ENCODE measurements at places on chromosomes 5 and 9.

DNA sequence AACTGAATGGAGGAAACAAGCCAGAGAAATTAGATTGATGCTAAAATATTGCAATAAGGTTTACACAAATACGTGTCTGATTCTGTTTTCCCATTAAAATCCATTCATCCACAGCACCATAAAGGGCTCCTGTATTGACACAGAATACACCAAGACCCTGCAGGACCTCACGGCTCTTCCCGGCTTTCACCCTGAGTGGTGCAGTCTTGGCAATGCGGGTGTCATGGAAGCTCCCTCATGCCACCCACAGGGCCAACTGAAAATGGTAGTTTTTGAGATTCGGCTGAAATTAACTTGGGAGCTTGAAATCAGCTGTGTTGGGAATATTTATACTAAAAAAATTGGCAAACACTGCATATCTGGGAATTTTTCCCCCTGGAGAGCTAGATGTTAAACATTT, 17.3 kb upstream of the EXOC3 start:
- DNase-seq: no peak

DNA sequence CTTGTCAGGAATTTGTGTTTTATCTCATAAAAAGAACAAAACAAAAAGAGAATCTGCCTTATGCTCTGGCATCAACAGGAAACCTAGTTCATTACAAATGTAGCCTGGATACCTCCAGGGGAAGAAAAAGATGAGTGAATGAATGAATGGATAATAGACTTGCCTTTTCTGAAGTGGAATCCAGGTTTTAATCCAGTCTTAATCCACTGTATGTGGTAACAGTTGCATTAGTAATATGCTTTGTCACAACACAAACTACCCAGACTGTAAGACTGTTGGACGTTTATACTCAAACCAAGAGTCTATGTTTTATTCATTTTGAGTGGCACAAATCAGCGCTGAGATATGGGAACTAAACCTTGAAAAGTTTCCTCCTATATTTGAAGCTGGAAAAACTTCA, 32.1 kb upstream of the MAP3K1 start:
- no peak for DNase-seq

DNA sequence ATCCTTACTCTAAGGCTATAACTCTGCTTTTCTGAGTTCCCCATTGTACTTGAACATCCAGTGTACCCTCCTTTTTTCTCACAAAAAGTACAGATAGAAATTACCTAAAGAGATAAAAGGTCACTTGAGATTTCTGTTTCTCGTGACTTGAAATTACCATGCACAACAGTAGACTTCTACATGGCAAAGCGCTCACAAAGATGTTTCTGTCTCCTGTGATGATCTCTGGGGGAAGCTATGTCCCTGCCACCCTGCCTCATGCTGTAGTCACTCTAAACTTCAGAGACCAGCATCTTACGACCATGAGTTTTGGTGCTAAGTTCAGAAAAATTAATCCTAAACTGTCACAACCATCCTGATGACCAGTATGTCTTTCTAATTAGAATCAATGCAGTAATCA, 36.2 kb downstream of the NFIB start:
- no peak for DNase-seq

- no peak for DNase-seq
These were observed 195.8 kb upstream of the KLF4 start for GRCh38 chr9:107685376-107685775.

GRCh38 chr5:176425791-176426190, 9.5 kb upstream of the CLTB start:
- no peak for DNase-seq

DNA sequence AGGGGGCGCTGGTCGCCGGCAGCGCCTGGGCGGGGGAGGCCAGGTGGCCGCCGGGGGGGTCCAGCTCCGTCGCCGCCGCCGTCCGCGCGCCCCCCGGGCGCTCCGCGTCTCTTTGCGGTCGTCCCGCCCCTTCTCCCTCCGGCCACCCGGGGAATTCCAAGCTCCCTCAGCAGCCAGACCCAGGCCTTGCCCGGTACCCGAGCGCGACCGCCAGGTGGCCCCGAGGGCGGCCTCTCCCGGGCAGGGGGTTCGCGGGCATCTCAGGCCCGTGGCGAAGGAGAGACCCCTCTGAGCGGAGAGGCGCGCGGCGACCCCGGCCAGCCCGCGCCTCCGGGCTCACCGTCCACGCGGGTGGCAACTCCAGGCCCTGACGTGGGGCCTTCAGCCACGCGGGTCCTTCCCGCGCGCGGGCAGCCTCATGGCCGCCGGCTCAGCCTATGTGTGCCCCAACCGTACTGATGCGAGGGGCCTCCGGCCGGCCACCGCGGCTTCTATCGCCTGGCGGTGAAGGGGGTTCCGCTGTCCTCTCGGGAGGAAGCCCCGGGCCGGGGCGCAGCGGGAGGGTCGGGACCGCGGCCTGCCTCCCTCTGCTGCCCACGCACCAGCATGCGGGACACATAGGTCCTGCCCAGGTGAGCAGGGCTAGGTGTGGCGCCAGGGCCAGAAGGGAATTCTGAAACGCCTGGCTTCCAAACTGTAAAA, 529 bp upstream of the NRARP start:
- peak; percentile 48 for DNase-seq

- no peak for DNase-seq
These were observed 1.9 kb downstream of the NPDC1 start for GRCh38 chr9:137044037-137044436.

DNA sequence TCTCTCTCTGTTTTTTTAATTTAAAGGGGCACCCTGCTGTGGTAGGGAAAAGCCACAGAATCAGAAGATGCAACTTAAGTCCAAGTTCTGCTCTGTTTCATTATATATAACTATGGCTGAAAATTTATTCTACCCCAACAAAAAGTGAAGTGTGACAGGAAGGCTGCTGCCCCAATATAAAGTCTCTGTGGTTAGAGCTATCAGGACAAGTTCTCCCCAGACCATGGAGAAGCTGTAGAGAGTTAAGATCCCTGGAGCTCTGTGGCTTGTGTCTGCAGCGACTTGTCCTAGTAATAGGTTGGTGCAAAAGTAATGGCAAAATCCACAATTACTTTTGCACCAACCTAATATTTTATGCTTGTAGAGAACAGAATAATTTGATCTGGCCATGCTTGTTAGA, 250.9 kb downstream of the PSAT1 start:
- no peak for DNase-seq

- DNase-seq: no peak
These were observed 69.5 kb upstream of the PITX1 start for GRCh38 chr5:135103575-135103853.

GRCh38 chr5:136080483-136081216, 51.9 kb downstream of the TGFBI start:
- peak; percentile 96 for DNase-seq

DNA sequence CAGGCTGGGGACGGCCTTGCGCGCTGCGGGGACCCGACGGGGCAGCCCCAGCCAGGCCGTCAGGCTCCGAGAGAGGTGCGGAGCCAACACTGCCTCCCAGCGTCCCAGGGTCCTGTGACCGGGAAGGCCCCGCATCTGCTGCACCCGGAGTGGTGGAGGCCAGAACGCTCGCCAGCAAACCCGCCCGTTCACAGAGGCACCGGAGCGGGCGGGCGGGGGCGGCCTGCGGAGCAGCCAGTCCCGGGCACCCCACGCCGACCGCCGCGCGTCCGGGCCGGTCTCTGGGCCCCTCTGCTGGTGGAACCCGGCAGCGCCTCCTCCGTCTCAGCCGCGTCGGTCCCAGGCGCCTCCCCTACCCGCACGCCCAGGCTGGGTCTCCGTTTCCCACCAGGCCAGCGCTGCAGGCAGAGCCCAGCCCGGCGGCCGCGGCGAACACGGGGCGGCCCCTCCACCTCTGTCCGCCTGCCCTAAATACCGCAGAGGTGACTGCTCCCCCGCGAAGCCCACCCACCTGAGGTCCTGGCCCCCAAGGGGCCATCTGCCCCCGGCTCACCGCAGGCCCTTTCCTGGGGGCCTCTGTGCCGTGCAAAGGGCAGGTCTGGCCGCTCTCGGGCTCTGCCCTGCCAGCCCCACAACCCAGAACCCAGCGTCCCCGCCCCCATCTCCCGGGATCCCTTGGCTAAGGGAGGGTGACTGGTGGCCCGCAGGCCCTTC, 15.9 kb downstream of the EXD3 start:
- DNase-seq: peak; percentile 74

GRCh38 chr5:135379046-135379654, 19.9 kb downstream of the MACROH2A1 start:
- DNase-seq: no peak

GRCh38 chr9:33225319-33226147, 14.4 kb upstream of the SPINK4 start:
- DNase-seq: peak; percentile 52

- DNase-seq: no peak
These were observed 60.4 kb downstream of the PSAT1 start for GRCh38 chr9:78357165-78357873.

GRCh38 chr5:74894351-74894750, 28.2 kb upstream of the FAM169A start:
- no peak for DNase-seq

GRCh38 chr5:140545606-140546005, 1.9 kb upstream of the EIF4EBP3 start:
- DNase-seq: no peak

DNA sequence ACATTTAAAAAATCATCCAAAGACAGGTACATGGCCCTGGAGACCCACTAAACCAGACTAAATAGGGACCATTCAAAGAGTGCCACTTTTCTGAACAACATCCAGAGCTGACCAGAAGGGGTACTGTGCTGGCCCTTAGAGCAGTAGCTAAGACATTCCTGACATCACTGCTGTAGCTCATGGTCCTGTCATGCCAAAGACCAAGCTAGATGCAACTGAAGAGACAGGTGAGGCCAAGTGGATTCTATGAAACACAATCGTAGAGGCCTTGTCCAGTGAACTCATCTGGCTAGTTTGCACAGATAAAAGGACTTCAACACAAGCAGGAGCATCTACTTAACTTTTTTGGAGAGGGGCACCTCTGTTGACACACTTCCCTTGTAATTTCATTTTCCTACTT, 43.3 kb downstream of the G3BP1 start:
- DNase-seq: no peak

DNA sequence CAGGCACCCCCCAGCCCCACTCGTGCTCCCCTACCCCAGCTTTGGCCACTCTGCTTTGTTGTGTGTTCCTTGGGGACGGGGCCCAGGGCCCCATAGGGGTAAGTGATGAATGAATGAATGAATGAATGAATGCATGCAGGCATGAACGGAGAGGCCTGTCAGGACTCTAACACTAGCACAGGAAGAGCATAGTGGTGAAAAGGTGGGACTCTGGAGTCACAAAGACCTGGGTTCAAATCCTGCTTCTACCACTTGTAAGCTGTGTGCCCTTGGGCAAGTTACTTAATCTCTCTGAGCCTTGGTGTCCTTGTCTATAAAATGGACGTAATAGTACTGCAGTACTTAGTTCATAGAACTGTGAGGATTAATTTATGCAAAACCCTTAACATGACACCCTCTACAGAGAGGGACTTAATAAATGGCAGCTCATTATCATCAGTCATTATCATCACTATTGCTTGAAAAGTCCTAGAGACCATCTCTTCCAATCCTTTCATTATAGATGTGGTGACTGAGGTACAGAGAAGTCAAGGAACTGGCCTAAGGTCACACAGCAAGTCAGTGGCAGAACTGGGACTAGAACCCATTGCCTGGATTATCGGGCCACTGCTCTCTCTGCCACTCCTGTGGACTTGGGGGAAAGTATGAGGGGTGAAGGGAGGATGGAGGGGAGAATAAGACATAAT, 13.2 kb downstream of the ORM2 start:
- no peak for DNase-seq

GRCh38 chr9:2657427-2657826, 35.8 kb downstream of the VLDLR start:
- no peak for DNase-seq

- no peak for DNase-seq
These were observed 22.7 kb downstream of the RCL1 start for GRCh38 chr9:4815381-4815956.

DNA sequence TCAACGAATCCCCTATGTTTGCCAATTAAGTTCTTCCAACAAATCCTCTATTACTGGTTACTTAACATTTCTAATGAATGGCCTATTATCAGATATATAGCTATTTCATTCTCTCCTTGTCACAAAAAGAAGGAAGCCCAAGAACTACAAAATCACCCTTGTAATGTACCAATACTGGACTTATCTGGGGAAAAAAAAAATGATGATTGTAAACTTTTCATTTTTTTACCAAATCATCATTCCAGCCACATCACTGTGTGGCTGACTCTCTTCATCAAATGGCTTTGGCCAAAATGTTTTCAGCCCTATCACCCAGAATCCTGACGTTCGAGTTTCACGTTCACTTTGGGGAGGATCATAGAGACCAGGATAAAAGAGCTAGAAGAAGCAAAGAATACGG, 216.7 kb downstream of the ACTL7B start:
- no peak for DNase-seq

DNA sequence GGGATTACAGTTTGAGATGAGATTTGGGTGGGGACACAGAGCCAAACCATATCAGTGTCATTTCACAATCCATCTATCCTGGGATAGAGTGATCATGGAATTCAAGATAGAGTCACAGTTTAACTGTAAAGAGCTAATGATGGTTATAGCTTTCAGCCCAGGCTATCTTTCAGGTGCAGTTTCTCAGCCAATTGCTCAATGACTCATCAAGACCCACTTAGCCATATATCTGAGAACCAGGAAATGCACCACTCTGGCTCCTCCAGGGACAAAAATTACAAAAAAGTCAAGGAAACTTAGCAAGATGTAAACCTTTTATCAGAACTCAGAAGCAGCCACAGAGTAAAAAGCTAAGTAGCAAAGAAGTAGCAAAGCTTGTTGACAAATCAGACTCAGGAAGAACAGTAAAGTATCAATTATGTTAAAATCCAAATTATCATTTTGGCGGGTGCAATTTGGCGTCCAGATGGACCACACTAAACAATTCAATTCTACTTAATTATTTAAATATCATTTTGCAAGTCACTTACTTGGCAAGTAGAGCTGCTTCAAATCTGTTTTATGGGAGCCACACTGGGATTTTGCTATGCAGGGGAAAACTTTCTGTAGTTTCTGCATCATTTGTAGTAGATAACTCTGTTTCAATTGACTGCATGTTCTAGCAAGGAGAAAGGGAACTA, 169.4 kb downstream of the TLE1 start:
- DNase-seq: no peak

GRCh38 chr9:100715100-100715380, 137.2 kb downstream of the CAVIN4 start:
- DNase-seq: no peak
